ENCODE measurements at places on chromosomes 11 and 22.

DNA sequence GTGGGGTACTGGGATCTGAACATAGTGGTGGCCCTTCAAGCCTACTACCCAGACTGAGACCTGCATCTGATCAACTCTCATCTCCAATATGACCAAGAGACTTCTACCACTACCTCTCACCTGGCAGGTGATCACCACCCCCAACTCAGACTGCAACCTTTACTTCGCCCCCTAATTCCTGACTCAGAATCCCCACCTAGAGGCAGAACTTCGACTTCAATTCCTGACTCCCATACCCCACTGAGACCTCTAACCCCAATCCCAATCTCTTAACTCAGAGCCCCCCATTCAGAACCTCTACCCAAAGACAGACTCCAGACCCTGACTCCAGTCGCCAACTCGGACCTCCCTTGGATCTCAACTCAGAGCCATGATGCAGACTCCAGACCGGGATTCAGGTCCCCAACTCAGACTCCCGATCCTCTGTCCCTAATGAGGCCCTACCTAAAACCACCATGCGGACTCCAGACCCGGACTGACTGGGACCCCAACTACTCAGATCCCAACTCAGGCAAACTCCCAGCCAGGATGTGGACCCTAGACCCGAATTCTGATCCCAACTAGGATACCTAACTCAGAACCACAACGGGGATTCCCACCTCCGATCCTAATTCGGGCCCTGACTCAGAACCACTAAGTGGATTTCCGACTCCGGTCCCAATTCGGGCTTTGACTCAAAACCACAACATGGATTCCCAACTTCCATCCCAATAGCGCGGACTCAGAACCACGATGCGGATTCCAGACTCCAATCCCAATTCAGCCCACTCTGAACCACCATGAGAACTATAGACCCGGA is 1.2 kb downstream of the KCNQ1OT1 start:
- DNase-seq: no peak

DNA sequence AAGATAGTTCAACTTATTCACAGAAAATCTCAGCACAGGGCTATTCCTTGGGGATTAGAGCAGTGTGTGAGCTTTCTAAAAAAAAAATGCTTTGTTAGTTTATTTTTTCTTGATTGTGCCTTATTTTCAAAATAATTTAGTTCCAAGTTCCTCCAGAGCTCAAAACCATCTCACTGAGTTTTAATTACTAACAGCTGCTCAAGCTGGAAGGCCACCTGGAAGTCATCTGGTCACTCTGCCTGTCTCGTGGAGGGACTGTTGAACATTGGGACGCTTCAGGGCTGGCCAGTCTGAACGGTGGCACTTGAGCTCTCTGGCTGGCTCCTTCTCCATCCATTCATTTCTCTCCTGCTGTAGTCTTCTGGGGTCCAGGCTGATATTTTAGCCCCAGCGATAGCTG is 4.0 kb downstream of the OR51E1 start:
- DNase-seq: no peak

DNA sequence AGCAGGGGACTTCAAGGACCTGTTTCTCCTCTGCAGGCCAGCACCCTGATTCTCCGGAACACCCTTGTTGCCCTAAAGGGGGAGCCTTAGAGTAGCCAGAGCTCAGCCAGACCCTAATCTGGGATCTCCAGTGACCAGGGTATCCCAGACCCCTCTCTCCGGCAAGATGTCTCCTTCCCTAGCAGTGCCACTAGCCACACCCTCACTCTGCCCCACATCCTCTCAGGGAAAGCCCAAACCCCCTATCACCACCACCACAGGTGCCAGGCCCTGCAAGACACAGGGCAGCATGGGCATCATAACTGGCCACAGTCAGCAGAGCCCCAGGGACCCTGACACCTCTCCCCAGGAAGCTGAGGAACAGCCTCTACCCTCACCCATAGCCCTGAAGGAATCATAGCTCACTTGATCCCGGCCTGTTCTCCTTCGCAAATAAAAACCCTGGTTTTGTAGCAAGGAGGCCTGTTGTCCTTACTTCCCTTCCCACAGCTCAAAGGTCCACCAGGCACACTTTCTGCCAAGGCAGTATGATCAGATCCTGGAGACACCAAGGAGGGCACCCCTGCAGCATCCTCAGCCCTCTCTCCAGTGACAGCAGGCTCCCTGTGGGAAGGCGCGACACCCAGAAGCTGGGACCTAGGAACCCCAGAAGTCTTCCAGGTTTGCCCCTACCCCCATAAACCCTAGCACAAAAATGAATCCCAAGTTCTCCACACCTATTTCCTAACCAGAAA is 4.6 kb downstream of the CFL1 start:
- no peak for DNase-seq

- peak; percentile 19 for DNase-seq
Measured at GRCh38 chr11:43942662-43943371, 380 bp downstream of the C11orf96 start.

DNA sequence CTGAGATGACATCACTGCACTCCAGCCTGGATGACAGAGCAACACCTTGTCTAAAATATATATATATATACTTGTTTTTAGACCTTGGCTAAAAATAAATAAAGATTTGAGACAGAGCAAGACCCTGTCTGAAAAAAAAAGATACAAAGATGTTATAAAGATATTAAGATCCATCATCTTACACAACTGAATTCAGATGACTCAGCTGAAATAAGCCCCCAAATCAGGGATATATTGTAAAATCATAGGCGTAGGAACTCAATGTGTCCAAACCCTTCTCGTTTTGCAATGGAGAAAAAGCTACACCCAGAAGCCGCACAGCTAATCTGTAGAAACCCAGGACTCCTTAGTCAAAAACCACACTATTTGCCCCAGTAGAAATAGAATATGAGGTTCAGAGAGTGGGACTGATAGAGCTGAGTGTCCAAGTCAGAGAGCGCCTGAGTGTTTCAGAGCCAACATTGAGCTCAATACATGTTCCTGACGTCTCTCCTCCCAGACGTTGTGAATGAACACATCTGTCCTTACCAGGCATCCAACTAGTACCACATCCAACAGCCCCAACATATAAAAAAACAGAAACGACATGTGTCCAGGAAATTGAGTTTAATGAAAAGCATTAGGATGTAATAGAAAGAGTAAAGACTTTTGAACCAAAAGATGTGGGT is 207.9 kb upstream of the BLID start:
- no peak for DNase-seq

DNA sequence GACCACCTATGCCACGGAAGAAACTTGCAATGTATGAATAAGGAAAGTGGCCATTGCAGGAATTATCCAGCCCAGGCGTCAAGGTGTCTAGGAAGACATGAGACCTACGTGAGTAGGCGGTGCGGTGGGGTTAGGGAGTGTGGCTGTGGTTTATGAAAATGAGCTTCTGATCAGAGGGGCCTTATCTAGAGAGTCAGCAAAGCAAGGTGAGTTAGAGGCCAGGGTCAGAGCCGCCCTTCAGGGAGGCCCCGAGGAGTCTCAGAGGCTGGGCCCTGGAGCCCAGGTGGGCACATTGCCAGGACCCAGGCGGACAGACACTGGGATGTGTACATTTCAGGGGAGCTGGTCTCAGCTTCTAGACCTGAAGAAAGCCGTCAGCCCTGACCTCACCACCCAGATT is 13.8 kb upstream of the LINC01488 start:
- DNase-seq: no peak

GRCh38 chr11:17412488-17413180 is 24.2 kb upstream of the KCNJ11 start:
- DNase-seq: no peak

DNA sequence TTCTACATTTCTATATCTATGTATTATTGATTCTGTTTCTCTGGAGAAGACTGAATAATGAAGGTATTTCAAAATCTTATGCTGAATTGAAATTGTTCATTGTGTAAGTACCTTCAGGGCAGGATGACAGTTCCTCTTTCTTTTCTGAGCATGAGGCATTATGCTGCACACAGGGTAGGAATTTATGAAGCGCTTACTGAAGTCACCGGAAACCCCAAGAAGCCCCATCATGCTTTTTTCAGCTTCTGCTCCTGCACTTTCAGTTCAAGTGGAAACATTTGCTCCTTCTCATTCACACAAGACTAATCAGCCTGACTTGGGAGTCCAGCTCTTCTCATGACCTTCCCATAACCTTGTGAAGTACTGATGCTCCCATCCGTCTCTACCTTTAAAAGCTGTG is 314.7 kb upstream of the SORL1-AS1 start:
- no peak for DNase-seq

GRCh38 chr11:90223248-90223585 is 368 bp upstream of the CHORDC1 start:
- no peak for DNase-seq

- no peak for DNase-seq
Measured at GRCh38 chr22:35053060-35053835, 12.7 kb upstream of the ISX start.

DNA sequence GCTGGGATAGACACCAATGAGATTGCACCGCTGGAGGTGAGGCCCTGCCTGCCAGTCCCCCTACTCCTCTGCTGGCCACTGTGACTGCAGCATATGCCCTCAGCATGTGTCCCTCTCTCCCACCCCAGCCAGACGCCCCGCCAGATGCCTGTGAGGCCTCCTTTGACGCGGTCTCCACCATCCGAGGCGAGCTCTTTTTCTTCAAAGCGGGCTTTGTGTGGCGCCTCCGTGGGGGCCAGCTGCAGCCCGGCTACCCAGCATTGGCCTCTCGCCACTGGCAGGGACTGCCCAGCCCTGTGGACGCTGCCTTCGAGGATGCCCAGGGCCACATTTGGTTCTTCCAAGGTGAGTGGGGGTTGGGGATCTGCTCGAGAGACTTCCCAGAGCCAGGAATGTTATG is 5.7 kb upstream of the SMARCB1 start:
- no peak for DNase-seq

All from stimulated activated CD4-positive, alpha-beta T cell treated with anti-CD3 and anti-CD28 coated beads, Interleukin-15, amount 100 ng/mL, for 24 hours (primary cell).